ENCODE measurements at places on chromosomes 2 and 18.
A peak's percentile ranks its signal among the peaks of the same experiment; 100 is the strongest.

DNA sequence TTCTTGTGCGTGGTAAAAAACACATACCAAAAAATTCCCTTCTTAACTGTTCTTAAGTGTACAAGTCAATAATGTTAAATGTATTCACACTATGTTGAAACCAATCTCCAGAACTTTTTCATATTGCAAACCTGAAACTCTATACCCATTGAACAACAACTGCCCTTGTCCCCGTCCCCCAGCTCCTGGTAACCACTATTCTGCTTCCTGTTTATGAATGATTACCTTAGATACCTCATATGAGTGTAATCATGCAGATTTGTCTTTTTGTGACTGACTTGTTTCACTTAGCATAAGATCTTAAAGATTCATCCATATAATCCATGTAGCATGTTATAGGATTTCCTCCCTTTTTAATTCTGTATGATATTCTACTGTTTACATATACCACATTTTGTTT, 59.9 kb downstream of the NAT8 start:
- no peak for DNase-seq

DNA sequence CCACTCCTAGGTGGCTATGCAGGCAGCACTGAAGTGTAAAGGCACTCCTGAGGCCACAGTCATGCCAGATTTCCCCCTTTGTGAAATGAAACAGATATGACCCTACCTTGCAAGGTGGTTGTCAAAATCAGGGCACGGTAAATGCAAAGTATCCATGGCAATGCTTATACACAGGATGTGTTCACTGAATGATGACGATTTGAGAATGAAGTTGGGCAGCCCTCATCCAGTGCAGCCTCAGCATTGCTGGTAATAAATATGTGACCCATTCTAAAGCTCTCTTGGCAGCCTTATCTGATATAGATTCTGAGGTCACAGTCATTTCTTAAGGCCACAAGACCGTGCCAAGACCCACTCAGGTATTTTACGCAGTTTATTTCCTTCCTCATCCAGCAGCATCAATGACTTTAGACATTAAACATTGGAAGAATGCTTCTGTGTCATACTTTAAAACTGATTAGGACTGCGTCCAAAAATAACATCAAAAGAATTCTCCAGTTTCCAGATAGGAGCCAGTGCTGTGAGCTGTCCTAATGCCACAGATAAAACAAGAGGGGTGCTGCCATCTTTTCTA, 125.5 kb upstream of the SERTAD2 start:
- peak; percentile 39 for DNase-seq

- DNase-seq, result no peak
Measured at GRCh38 chr18:57976230-57976773, 67.7 kb upstream of the NEDD4L start.

- no peak for DNase-seq
Measured at GRCh38 chr18:24930478-24930877, 421.5 kb downstream of the ZNF521 start.

DNA sequence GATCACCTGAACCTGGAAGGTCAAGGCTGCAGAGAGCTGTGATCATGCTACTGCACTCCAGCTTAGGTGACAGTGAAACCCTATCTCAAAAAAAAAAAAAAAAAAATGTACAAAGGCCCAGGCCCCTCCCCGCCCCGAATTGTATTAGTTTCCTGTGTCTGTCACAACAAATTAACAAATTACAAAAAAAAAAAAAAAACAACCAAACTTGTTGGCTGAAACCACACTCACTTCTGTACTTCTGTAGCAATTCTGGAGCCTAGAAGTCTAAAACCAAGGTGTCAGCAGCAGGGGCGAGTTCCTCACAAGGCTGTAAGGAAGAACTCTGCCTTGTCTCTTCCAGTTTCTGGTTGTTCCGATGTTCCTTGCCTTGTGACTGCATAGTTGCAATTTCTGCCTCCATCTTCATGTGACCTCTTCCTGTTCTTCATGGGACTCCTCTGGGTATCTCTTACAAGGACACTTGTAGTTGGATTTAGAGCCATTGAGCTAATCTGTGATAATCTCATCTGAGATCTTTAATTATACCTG, 100.8 kb upstream of the ZSWIM2 start:
- no peak for DNase-seq

- no peak for DNase-seq
Measured at GRCh38 chr2:162766092-162766491, 72.5 kb downstream of the KCNH7 start.

DNA sequence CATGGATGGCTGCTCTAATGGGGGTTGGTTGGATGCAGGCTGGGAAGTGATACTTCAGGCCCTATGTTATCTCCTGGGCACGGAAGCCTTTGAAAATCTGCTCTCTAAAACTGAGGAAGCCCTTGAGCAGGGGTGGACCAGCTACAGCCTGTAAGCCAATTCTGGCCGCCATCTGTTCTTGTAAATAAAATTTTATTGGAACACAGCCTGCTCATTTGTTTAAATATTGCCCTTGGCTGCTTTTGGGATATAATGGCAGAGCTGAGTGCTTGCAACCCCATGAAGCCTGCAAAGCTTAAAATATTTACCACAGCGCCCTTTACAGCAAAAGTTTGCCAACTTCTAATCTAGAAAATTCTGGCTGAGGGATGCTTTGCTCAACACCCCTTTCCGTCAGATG, 11.9 kb upstream of the IGFBP2 start:
- DNase-seq, result no peak

GRCh38 chr2:110969696-110970095, 151.0 kb upstream of the BCL2L11 start:
- DNase-seq, result no peak

GRCh38 chr2:183993052-183993451, 605.3 kb upstream of the ZNF804A start:
- DNase-seq, result no peak

- no peak for DNase-seq
Measured at GRCh38 chr2:43003702-43004101, 211.3 kb upstream of the HAAO start.

- DNase-seq, result no peak
Measured at GRCh38 chr2:44242904-44243303, 32.4 kb upstream of the SLC3A1 start.

DNA sequence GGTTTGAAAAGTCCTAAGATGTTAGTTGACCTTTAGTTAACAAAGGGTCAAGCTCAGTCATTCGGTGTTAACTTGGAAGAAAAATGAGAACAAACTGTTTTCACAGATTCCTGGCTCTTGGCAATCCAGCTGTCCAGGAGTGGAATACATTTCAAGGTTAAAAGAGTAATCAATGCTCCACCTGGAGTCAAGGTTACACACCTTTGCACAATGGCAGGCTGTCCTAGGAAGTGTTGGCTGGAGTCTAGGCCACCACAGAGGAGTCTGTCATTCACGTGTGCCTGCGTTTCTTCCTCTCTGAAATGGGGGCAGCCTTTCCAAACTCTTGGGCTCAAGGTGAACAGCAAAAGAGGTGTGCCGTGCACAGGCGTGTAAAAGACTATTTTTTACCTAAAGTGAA, 6.3 kb upstream of the ID2 start:
- no peak for DNase-seq

DNA sequence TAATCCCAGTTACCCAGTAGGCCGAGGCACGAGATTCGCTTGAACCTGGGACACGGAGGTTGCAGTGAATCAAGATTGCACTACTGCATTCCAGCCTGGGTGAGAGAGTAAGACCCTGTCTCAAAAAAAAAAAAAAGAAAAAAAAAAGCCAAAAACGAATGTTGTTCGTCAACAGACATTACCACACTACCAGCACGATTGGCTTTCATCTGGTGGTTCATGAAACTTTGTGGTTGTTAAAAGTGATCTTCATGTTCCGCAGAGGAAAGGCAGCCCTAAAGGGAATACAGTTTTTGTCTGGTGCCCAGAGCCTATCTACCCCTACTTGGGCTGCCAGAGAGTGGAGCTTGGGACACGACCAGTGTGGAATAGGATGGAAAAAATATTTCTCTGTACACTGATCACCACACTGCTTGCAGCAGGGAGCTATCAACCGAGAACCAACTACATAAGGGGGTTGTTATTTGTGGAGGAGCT, 13.6 kb upstream of the CXCR4 start:
- no peak for DNase-seq

DNA sequence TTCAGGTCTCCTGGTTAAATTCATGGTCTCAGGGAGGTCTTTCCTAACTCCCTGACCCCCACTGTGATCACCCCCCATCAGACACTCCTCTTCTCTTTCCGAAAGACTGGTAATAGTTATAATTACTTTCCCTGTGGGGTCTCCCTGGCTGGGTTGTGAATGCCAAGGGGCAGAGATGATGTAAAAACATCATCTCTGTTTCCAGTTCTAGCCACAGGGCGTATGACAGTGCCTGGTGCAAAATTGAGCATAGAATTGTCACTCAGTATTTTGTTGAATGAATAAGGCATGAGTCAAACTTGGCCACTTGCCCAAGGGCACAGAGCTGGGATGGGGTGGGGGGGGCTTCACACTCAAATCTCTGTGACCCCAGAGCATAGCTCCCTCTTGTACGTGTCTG, 65.2 kb downstream of the LTBP1 start:
- DNase-seq, result peak; percentile 33

DNA sequence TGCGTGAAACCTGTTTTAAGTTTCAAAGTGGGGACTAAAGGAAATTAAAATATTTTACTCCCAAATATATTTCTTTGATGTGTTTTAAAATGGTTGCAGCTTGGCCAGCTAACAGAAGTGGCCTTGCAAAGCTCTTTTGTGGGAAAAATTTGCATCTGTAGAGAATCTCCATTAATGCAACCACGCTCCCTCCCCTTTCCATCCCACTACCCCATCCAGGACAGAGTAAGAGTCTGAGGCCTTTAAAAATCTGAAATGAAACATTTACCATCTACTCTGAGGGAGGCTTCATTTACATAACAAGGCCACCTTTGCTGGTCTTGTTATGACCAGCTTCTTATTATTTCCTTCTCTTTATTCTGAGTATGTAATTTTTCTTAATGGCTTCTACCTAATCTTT, 63.5 kb downstream of the STAT4 start:
- DNase-seq, result no peak

Data from T1000 (cell line).